ENCODE measurements at places on chromosomes 6 and 20.

DNA sequence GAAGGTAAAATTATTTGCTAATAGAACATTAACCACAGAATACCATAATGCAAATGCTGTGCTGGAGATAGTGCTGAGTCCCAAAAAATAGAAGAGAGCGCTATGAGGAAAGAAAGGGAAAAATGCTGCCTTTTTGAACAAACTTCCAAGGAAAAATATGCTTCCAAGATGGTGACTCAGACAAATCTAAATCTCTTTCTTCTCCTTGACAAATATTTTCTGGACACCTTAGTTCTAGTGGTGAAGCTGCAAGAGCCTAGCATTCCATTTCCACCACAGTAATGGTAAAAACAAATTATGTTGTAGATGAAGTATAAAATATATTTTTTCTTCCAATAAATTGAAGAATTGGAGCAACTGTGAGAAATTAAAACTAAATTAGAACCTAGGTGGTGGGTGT, 155.6 kb upstream of the TBX18 start:
- DNase-seq: no peak

DNA sequence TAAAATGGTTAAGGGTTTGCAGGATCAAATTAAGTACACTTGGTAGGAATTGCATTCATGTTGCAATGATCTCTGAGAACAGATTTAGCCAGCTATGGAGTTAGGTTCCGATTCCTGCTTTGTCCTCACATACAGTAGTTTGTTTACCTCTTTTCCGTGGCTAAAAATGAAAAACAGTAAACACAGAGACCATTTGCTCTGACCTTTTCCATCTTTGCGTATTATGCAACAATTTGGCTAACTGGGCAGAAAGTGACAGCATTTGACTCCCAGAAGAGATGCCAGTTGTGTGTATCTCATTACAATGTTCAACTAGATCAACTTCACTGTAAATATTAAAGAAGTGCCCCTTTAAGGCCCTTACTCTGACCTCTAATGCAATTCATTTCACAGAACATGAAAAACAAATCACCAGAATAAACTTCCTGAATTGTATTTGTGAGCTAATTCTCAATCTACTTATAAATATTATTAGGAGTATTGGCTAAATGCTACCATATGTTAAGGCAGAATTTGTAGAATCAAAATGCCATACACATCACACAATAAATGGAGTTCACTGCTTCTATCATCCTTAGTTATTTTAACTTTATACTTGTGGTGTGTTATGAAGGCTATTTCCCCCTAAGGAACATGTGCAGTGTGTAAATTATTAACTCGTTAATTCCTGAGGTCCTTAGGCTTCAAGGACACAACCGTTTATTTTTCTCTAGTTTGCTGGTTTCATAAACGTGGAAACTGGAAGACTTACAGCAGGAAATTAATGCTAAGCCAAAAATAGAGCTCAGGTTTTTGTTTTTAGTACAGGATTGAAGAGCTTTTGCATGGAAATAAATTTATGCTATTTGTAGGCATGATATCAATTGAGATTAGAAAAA, 380.7 kb upstream of the CITED2 start:
- no peak for DNase-seq

DNA sequence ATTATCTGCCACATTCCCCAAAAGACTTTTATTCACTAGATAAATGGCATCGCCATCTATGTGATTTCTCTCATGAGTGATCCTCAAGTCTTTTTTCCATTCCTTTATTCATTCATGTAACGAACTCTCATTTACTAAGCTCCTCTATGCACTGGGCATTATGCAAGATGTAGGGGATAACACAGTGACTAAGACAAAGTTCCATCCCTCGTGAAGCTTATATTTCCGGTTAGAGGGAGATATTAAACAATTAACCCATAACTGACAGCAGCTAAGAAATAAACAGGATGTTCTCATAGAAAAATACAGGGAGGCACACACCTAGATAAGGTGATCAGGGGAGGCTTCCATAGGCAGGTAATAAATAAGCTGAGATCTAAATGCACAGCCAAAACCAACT, 17.2 kb upstream of the PREX1 start:
- no peak for DNase-seq

GRCh38 chr6:37705239-37706051, 7.8 kb upstream of the MDGA1 start:
- DNase-seq: peak; percentile 76

DNA sequence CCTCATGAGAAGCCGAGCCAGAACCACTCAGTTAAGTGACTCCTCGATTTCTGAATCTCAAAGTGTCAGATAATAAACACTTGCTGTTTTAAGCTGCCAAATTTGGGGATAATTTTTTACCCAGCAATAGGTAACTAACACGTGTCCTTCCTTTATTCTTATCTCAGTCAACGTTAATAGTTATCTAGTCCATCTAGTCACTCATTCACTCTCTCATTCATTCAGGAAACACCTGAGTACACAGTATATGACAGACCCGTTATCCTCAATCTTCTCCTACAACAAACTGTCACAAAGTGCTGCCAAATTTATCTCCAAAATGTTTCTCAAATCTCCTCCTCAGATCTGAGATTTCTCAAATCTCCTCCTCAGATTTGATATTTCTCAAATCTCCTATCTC, 13.1 kb downstream of the FAM184A start:
- DNase-seq: no peak

DNA sequence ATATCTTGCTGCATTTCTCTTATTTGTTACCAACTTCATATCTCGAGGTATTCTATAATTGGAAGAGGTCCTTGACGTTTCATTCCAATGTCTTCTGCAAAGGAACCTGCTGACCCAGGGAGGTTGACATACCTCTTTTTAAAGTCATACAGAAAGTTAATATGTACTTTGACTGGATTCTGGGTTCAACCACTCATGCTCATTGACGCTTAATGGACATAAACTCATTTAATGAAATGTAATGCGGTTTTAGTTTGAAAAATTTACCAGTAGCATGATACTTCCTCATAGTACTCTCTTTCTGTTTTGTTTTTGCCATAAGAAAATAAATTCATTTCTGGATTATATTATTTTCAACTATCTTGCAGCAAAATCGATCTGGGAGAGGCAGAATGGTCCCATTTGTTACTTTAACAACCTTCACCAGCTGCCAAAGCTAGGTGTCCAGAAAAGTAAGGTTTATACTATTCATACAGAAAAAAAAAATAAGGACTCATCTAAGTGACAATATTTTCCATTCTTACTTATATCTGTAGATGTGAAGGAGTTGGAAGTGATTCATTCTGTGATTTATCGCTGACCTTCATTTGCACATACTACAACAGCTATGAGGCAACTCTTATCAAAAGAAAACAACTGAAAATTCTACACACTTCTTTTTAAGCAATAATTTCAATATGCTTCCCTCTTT, 101.6 kb downstream of the ATXN1 start:
- no peak for DNase-seq

- DNase-seq: no peak
Measured at GRCh38 chr6:158095031-158095430, 73.0 kb downstream of the SERAC1 start.

DNA sequence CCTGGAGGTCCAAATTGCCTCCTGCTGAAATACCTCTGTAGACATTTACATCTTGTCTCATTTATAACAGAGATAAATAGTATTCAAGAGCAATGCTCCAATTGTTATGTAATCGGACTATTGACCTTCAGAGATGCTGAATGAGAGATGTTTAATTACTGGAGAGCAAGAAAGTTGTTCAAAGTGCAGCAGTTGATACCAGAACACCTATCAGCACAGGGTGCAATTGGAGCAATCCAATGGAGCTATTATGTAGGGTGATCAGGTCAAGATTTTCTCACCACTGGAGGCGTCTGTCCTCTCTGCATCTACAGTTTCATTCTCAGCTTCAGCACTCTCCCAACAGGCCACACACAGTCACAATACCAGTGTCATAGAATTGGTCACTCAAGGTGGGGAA, 19.5 kb upstream of the TMX4 start:
- DNase-seq: no peak

GRCh38 chr6:140812636-140813035, 1320.1 kb upstream of the GJE1 start:
- no peak for DNase-seq

- no peak for DNase-seq
Measured at GRCh38 chr6:106959985-106960384, 14.5 kb downstream of the CD24 start.

- DNase-seq: no peak
Measured at GRCh38 chr6:145562771-145563615, 172.3 kb downstream of the EPM2A start.

DNA sequence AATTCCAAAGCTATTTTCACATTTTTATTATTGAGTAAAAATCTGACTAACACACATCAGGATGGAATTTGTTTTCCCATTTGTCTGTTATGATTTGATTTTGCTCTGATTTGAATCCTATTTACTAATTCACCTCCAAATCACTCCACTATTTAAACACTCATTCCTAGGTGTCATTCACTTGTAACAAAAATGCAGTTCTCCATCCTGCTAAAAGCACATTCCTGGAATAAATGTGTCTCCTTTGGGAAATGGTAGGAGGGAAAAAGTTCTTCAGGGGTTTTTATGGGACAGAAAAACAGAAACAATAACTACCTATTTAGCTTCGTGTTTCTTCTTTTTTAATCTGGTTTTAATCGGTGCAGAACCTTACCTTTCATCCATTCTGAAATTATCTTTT, 494.1 kb upstream of the CITED2 start:
- DNase-seq: no peak

- DNase-seq: peak; percentile 64
Measured at GRCh38 chr6:110178626-110179405, 654 bp downstream of the WASF1 start.

- DNase-seq: no peak
Measured at GRCh38 chr20:61186771-61187472, 65.1 kb upstream of the CDH4 start.

DNA sequence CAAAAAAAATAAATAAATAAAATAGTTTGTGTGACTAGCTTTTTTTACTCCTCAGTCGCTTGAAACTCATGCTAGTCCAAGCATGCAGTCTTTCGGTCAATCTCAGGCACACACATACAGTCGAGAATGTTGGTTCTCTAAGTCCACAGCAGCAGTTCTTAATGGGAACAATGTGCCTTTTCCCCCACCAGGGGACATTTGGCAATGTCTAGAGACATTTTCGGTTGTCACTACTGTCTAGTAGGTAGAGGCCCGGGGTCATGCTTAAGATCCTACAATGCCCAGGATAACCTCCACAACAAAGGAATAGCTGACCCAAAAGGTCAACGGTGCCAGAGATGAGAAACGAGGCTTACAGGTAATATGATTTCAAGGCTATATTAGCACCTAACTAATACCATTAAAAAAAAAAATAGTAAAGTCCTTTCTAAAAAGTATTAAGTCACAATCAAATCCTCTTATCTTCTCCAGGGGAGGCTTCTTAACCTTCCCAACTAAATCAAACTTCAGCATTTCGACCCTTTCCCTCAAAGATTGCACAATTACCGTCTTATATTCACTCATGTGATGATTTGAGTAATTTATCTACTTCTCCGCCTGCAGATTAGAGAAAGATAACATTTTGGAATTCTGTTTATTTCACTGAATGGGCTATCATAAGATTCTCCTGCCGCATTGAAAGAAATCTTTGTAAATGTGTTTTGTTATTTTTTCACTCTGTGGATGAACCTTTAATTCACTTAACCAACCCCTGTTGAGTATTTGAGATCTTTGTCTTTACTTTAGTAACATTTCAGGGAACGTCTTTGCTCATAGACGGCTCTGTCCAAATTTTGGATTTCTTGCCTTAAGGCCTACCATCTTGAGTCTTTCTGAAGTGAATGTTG, 8.1 kb upstream of the SALL4 start:
- DNase-seq: no peak

GRCh38 chr6:28408076-28408802, 8.7 kb upstream of the ZSCAN12 start:
- DNase-seq: no peak

GRCh38 chr6:88596801-88597200, 366.6 kb downstream of the RNGTT start:
- DNase-seq: no peak

DNA sequence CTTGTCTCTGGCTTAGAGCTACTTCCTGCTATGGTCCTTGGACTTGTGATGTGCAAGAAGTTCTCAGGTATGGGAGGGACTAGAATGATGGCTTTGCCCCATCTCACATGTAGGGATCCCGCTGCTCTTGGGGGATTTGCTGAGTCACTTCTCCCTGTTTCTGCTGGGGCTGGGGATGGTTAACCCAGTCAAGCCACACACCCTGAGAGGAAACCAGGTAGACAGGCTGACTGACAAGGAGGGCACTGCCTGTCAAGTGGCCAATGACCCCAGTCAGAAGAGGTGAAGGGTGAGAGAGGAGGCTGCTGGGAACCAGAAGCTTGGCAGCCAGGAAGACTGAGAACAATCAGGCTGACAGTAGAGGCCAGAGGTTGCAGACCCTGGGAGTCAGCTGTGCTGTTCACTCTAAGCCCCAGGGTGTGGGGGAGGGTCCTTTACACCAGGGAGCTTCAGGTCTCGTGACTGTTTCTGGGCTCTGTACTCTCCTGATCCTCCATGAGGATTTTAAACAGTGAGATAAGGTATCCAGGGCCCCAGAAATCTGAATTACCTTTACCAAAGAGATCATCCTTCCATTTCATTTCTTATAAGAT, 34.6 kb downstream of the HLA-F start:
- DNase-seq: no peak

DNA sequence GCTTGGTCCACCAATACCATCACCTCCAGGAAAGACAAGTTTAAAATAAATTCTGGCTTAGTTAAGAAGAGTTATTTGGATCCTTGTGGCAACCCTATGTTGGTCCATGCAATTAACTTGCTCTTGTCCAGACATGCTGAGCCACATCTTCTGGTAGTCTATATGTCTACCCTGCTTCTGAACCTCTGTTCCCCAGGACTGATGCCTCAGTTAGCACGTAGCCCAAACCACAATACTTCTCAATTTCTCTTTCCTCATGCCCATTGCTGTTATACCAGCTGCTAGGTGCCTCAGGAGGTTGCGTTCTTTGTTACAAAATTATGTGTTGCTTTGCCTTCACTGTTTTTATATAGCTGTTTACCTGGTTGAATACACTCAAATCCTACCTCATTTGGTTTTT, 116.4 kb upstream of the KCNQ5 start:
- DNase-seq: no peak

DNA sequence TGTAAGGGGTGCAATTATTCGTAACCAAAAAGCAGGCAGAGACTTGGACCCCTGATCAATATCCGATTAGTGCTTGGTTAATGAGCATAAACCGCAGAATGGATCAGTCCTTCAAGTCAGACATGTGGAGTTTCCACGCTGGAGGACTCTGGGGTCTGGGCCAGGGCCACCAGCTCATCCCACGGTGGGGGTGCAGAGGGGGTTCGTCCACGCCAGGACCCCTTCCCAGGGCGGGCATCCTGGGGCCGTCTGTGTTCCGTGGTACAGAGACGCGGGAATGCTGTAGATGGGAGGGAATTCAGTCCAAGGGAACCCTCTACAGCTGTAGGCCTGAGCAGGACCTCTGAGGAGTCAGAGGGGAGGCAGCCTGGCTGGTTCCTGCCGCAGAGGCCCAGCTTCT, 197.7 kb downstream of the TAF4 start:
- no peak for DNase-seq

- DNase-seq: no peak
Measured at GRCh38 chr6:13425270-13425873, 62.0 kb downstream of the GFOD1 start.

All from stimulated activated naive B cell treated with anti-CD40 and anti-IgM and Interleukin-4, amounts not matched to agents 10 μg/mL and 1 μg/mL and 100 μg/mL, for 72 hours (primary cell).